ENCODE measurements at places on chromosomes 7 and 10. TPM values are rescaled to one million over a fixed set of nuclear protein-coding genes. Genes with fewer than 3 reads are reported as not detected.

GRCh38 chr10:121525251-121526134 is 72.8 kb downstream of the FGFR2 start:
- peak; percentile 29 for DNase-seq

DNA sequence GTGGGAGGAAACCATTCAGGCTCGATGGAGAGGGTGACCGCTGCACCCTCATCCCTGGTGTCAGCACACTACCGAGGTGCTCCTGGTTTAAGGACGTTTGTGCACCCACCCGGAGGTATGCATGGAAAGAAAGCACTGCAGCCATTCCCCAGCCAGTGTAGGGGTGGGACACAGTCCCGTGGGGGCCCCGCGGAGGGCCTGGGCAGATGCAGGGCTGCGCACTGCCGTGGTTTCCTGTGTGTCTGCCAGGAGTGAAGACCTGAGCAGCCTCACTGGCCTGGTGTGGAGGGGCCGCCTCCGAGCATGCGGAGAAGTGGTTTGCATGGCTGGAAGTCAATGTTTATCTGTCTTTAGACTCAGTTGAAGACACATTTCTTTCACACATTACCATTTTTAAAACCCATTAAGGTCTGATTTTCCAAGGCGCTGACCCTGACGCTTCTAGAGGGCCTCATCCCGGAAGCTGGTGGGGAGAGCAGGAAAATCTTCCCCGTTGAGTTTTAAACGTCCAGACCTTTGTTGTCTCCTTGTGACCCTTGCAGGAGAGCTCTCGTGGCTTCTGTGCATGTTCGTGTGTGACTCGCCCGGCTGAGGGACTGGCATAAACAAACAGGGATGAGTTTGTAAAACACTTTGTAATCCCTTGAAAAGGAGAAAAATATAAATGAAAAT is 188.1 kb downstream of the MGMT start:
- no peak for DNase-seq

GRCh38 chr7:155834486-155835048 is 22.3 kb upstream of the SHH start:
- no peak for DNase-seq

GRCh38 chr7:100022621-100023020 is 7.2 kb downstream of the ZKSCAN1 start:
- peak; percentile 63 for DNase-seq

- DNase-seq = no peak
Observed at GRCh38 chr10:44325596-44326307, 59.1 kb downstream of the CXCL12 start.

DNA sequence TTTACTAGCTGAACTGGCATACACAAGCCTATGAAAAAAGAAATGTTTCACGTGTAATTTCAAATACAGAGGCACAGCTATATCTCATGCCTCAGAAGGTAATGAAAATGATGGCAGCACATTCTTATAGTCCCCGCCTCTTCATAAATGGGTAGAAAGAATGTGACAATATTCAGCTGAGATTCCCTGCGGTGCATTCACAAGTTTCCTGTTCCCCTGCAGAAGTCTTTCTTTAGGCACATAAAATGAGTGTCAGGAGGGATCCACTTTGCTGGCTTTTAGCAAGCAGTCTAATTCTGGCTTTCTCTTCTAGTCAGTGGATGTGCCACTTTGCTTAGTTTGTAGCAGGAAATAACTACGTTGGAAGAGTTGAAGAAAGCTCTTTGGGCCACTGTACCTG is 56.1 kb downstream of the DGKB start:
- no peak for DNase-seq

DNA sequence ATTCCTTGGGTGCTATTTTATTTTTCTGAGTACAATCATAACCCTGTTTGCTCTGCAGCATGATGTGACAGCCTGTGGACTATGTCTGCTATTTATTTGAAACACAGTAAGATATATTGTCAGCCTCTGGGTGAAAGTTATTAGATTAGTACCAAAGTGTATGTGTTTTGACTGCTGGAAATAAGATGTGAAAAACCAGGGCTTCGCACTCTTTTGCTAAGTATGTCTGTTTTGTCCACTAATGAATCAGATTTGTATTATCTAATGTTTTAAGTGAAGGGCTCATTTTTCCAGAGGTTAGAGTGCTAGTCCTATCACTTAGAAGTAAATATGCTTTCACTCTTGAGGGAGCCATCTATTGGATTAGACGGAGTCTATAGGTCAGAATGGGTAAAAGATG is 569.8 kb upstream of the FZD8 start:
- DNase-seq = no peak

GRCh38 chr10:6607182-6607581 is 27.1 kb upstream of the PRKCQ start:
- DNase-seq = no peak

DNA sequence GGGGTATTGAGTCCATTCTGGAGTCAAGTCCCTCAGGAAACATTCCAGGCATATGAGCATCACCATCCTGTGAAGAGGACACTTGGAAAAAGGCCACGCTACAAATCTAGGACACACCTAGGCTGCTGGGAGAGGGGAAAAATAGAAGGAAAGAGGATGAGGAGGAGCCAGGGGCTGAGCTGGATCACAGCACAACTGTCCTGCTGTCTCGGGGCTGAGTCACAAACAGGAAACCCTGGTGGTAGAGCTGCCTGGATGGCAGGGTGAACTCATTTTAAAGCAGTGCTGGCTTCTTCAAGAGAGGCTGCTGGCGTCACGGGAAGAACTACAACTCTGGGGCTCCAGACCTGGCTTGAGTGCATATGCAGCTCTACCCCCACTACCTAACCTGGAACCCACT is 151.5 kb downstream of the RNF216 start:
- no peak for DNase-seq

DNA sequence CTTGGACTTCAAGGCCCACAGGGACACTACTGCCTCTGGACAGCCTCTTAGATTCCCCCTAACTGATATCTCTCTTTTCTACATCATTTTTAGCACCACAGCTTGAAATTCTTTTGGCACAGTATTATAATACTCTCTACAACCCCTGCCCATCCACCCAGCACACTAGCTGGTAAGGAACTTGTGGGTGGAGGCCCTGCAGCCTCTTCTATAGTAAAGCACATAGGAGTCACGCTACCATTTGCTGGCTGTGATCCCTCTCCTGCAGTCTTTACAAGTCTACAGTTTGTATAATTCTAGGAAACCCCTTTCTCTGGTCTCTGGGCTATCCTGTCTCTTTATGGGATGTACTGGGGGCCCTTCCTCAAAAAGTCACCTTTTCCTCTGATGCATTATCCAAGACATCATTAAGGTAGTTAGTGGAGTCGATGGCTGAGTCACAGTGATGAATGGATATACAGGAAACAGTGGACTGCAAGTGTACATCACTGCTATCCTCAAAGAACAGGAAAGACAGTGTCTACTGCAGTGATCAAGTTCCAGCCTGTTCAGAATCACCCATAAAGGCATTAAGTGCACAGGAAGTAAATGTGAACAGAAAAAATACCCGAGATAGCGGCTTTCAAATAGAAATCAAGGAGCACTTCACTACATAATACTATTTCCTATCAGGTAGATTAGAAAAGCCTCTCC is 54.4 kb downstream of the STK17A start:
- DNase-seq = no peak

DNA sequence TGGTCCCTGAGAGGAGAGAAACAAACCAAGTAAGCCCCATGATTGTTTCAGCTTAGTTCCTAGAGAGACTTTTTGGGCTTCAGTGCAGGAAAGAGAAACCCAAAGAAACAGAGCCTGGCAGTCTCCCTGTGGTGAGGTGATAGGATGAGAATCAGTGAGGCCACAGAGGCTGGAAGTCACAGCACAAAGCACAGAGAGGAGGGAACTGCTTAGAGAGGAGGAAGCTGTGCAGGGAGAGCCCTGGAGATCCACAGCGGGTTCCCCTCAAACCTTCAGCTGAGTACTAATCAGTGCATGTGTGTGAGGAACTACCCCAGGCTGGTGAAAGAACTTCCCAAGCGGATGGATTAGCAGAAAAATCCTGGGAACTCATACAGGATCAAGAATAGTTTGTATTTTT is 27.4 kb upstream of the HECW1 start:
- no peak for DNase-seq

GRCh38 chr7:26759108-26759507 is 105.3 kb downstream of the SKAP2 start:
- no peak for DNase-seq

- DNase-seq = no peak
Observed at GRCh38 chr10:45052700-45053099, 52.0 kb downstream of the ZNF22 start.

DNA sequence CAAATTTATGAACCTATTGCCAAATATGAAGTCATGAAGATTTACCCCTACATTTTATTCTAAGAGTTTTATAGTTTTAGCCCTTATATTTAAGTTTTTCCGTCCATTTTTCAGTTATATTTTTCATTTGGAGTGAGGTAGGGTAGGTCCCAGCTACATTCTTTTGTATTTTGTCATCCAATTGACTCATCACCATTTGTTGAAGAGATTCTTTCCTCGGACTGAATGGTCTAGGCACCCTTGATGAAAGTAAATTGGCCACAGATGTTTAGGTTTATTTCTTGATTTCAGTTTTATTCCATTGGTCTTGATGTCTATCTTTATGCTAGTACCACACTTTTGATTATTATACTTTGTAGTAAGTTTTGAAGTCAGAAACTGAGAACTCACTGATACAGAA is 22.7 kb downstream of the CYP2C19 start:
- DNase-seq = no peak

DNA sequence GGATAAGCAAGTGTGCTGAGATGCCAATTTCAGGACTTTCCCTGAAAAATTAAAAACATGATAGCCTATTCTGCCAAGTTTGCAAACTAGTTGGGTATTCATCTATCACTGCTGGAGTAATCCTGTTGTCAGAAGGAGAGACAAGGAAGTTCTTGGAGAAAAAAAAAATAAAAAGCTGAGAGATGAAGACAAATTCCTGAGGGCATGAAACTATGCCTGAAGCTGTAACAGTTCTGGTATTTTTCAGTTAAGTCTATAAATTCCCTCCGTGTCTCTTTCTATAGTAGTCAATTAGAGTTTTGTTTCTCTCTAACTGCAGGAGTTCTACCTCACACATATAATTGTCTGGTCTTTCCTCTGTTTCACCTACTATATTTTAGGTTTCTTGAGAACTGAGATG is 95.7 kb downstream of the DGKB start:
- DNase-seq = no peak

- DNase-seq = no peak
Observed at GRCh38 chr10:126497672-126498071, 109.4 kb upstream of the ADAM12 start.

- DNase-seq = no peak
Observed at GRCh38 chr7:150756858-150757257, 19.6 kb downstream of the GIMAP5 start.

GRCh38 chr7:130793855-130794618 is 60.0 kb upstream of the KLF14 start:
- no peak for DNase-seq

- no peak for DNase-seq
Observed at GRCh38 chr7:155161690-155162089, 91.6 kb downstream of the HTR5A start.

DNA sequence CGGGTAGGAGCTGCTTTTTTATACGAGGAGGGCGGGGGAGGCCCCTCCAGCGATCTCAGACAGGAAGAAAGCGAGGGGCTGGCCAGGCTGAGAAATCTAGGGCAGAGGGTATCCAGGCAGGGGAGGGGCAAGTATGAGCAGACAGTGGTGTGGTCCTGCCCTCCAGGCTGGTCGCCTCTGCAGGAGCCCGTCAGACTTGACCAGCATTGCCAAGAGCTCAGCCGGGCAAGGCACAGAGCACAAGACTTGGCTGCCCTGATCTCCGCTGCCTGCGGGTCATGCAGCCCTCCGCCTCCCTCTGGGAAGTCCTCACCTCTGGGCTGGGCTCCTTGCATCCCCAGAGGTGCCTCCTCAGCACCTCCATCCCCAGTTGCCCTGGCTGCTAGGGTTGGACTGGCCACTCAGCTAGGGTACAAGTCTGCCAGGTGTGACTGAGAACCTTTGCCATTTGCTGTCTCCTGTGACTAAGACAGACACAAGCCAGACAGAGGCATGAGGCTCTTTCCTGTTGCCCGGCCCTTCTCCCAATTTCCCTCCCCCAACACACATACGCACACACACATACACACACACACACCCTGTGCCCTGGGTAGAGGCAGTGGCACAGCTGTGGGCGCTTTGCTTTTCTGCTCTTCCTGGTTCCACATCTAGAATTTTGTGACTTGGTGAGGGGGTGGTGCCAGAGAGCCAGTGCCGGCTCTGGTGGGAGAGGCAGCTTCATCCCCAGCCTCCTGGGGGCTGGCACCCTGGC is 59.1 kb upstream of the PPIF start:
- DNase-seq = no peak

GRCh38 chr10:97543025-97543546 is 29.5 kb upstream of the ANKRD2 start:
- DNase-seq = peak; percentile 30

DNA sequence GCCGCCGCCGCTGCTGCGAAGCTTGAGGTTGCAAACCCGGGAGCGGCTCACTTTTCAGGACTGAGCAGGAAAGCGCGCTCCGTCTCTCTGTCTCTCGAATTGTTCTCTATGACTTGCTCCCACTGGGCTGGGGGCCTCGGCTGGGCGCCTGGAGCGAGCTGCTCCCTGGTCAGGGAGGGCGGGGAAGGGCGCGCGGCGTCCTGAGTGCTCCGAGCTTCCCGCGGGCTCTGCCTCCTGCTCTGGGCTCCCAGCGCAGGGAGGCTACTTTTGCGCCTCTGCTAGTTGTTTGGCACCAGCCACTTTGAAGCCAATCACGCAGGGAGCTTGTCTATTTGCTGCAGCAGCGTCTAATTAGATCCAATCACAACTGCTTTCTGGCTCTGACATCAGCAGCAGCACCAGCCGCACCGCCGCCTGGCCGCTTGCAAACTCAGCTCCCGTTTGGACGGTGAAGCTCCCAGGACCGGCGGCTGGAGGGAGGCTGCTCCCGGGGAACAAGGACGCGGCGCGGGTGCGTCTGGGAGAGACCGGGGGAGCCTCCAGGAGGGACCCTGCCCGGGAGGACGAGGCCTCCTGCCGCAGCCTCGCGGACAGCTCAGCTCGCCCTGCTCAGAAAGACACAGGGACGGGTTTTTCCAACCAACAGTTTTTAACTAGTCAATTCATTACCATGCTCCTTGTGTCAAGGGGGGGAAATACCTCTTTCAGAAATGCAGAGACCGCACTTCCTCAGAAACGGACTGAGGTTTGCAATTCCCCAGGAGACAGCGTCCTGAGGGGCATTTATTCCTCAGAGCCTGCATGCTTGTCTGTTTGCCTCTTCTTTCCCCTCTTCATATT is at the start of gene ADARB2:
Gene ADARB2, minus strand, starts transcription at position 304 of the 840 bp plus-strand sequence.
- no peak for DNase-seq

The HGF gene
- total RNA-seq = 3.2 TPM

The IDE gene
- total RNA-seq = 40.4 TPM

The CTAGE4 gene
- total RNA-seq = 5.1 TPM

The CYP3A4 gene
- 4.9 TPM for total RNA-seq

The CYP2C19 gene
- 0.76 TPM for total RNA-seq

The NPSR1 gene
- not detected for total RNA-seq

The PVRIG gene
- 1.1 TPM for total RNA-seq

The CPA1 gene
- 4.8 TPM for total RNA-seq

The SNX10 gene
- total RNA-seq = 3.0 TPM

The FGL2 gene
- 45.1 TPM for total RNA-seq

The DGKB gene
- 0.06 TPM for total RNA-seq

The GCK gene
- 0.15 TPM for total RNA-seq

The NME8 gene
- total RNA-seq = not detected

The GPRIN2 gene
- 56.7 TPM for total RNA-seq

The MYH16 gene
- total RNA-seq = not detected
